ENCODE measurements at places on chromosomes 11 and 22. TPM values are rescaled to one million over a fixed set of nuclear protein-coding genes. Genes with fewer than 3 reads are reported as not detected.

CASP12 gene
- 0.66 TPM for total RNA-seq

RAPSN gene
- total RNA-seq, result not detected

ACR gene
- total RNA-seq, result 1.3 TPM

TECTA gene
- total RNA-seq, result 0.66 TPM

PRG3 gene
- total RNA-seq, result not detected

C1QTNF6 gene
- total RNA-seq, result 3.1 TPM

MPPED2 gene
- 10.5 TPM for total RNA-seq

FCHSD2 gene
- total RNA-seq, result 26.9 TPM

KCNE3 gene
- total RNA-seq, result 26.6 TPM

HBB gene
- total RNA-seq, result 687 TPM

FOLR3 gene
- total RNA-seq, result not detected

OR51I1 gene
- 2.9 TPM for total RNA-seq

FREY1 gene
- not detected for total RNA-seq

CHKB gene
- 55.1 TPM for total RNA-seq

NUCB2 gene
- total RNA-seq, result 45.1 TPM

NRXN2 gene
- total RNA-seq, result 3.2 TPM

E2F8 gene
- total RNA-seq, result not detected

F2 gene
- total RNA-seq, result not detected

OR4C46 gene
- total RNA-seq, result not detected

OR51E2 gene
- not detected for total RNA-seq

CABP4 gene
- total RNA-seq, result 5.1 TPM

HYLS1 gene
- 8.6 TPM for total RNA-seq

MMP1 gene
- not detected for total RNA-seq

HOATZ gene
- not detected for total RNA-seq

MYO7A gene
- 26.4 TPM for total RNA-seq

BRSK2 gene
- not detected for total RNA-seq

OR52H1 gene
- not detected for total RNA-seq

LMNTD2 gene
- 0.65 TPM for total RNA-seq

TRIM48 gene
- total RNA-seq, result not detected

CELSR1 gene
- 1.3 TPM for total RNA-seq

DRD2 gene
- not detected for total RNA-seq

APOL5 gene
- not detected for total RNA-seq

MOGAT2 gene
- not detected for total RNA-seq

DNAJB13 gene
- total RNA-seq, result not detected

APOBEC3A gene
- total RNA-seq, result 0.65 TPM

LZTR1 gene
- total RNA-seq, result 60.8 TPM

RAG2 gene
- not detected for total RNA-seq

MICAL3 gene
- total RNA-seq, result 45.4 TPM

MEI1 gene
- 10.9 TPM for total RNA-seq

IGF2 gene
- 26.6 TPM for total RNA-seq

DCHS1 gene
- total RNA-seq, result 23.7 TPM

TTC36 gene
- 6.8 TPM for total RNA-seq

NPTXR gene
- total RNA-seq, result 2.4 TPM

KRTAP5-8 gene
- total RNA-seq, result not detected

LIF gene
- total RNA-seq, result not detected

ZDHHC24 gene
- total RNA-seq, result 4.4 TPM

IGLL5 gene
- total RNA-seq, result 2.2 TPM

OR4A16 gene
- not detected for total RNA-seq

PAX6 gene
- total RNA-seq, result not detected

Measured in subcutaneous adipose tissue (tissue), 4 donors.